C1 segment of cervical spinal cord (tissue), 14 donors: ENCODE measurements at places on chromosomes 7 and 10.

DNA sequence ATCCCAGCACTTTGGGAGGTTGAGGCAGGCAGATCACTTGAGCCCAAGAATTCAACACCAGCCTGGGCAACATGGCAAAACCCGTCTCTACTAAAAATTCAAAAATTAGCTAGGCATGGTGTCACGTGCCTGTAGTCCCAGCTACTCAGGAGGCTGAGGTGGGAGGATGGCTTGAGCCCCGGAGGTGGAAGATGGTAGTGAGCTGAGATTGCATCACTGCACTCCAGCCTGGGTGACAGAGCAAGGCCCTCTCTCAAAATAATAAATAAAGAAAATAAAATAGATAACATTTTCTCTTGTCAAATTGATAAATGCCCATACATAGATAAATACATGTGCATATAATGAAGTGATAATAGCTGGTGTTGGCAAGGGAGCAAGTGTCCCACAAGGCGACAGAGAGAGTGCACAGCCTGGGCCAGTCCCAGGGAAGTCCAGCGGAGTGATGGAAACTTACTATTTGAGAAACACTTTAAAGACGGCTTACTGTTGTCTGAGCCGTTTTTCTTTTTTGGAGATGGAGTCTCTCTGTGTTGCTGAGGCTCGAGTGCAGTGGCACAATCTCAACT, 33.4 kb upstream of the DLG5 start:
- no peak for DNase-seq

GRCh38 chr10:117316701-117317100, 58.5 kb downstream of the PDZD8 start:
- DNase-seq: no peak

DNA sequence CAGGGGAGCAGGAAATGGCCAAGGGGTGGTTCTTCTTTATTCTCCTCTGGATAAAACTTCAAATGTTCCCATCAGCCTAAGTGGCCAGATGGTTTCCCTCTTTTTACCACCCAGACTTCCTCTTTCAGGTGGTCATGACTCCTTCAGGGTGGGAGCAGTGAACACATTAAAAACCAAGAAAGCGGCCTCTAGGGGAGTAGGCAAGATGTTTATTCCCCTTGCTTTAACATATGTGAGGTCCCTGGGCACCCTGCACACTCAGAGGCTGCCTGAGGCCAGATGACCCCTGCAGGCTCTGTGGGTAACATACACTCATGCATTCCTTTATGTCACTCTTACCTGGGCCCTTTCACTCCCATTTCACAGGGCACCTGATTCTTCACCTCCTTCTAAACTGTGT, 357.4 kb downstream of the ABCA13 start:
- no peak for DNase-seq

DNA sequence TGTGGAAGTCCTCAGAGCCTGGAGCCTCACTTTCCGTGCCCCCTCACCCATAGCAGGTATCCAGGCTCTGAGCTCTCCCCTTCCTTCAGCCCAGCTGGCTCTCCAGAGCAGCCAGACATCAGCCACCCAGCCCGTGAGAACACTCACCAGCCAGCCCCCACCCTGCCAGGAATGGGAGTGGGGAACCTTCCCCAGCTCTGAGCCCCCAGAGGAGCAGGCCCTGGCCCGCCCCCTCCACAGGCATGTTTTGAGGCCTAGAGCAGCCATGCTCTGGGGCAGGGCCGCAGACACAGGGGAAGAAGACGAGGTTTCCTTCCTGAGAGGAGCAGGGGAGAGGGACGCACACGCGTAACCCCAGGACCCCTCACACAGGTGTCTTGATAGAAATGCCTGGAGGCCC, 70.0 kb upstream of the COL13A1 start:
- no peak for DNase-seq

DNA sequence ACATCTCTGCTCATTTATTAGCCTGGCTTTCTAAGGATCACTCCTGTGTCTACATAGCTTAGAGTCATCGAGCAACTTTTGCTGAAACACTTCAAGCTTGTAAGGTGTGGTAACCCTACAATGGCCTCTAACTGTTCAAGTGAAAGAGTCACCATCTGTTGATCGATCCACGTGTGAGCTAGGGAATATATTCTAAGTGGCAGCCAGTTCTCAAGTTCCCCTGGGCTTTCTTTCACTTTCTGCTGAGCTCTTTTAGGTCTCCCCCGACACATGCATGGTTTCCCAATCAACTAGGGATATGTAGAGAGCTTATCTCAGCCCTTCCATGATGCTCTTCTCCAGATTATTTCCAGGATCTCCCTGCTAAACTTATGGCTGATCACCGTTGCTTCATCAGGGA, 15.5 kb downstream of the AOAH start:
- DNase-seq: no peak

DNA sequence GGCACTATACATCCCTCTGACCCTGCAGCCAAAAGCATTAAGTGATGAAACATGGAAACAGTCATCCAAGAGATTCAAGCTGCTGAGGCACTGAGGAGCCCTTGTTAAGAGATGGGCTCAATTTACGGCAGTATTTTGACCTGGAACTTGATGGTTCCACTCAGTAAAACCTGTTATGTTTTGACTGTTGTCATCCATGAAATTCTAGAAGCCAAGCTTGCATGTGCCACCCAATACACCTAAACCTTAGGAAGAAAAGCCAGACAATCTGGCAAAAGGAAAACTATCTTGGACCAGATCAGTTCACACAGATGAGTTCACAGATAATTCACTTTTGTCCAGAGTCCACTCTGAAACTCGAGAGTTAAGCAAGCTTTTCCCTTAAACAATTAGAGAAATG, 53.2 kb downstream of the ICA1 start:
- no peak for DNase-seq
